Myocyte (in vitro differentiated cells): ENCODE measurements at places on chromosomes 13 and 19. TPM values are rescaled to one million over a fixed set of nuclear protein-coding genes. Genes with fewer than 3 reads are reported as not detected.

DNA sequence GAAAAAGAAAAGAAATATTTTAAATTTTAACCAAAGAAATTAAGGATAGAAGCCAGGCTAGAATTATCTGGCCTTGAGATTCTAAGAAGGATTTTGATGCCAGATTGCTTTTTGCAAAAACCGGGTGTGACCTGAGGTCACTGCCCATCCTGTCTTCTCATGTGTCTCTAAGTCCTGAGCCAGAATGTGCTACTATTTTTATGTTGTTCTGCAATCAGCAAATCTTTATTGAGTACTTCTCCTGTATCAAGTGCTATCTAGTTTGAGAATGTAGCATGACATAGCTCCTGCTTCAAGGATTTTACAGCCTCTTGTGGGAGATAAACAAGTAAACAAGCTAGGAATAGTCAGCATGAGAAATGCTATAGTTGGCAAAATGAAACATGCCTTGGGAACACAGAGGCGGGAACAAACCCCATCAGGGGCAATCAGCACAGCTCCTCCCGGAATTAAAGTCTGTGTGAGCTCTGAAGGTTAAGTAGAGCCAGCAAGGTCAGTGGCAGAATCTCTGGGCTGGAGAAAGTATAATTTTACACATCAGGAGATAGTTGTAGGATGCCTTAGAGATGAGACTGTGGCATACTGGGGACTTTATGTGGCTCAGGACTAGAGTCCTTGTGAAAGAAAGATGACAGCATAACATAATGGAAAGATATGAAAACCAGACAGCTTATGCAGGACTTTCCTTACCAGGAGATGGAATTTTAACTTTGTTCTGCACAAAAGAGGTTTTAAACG is 899.5 kb upstream of the SLC10A2 start:
- DNase-seq = peak; percentile 39

DNA sequence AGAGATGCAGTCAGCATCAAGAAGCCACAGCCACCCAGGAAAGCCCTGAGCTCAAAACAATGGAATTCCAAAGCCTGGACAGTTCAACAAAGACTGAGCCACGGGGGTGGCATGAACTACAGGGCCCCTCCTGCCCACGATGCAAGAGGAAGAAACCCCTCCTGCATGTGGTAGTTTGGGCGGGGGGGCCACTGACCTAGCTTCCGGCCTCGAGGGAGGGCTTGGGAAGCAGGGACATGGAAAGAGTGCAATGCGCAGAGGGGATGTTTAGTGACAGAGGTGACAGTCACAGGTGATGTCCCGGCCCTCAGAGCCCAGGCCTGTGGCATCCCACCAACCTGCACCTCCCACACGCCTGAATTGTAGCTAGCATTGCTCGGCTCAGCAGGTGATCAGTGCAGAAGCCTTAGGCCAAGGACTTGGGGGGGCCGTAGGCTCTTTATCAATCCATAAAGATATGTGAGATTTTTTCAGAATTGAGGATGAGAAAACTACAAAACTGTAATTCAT is 318.8 kb downstream of the TEX29 start:
- DNase-seq = no peak

DNA sequence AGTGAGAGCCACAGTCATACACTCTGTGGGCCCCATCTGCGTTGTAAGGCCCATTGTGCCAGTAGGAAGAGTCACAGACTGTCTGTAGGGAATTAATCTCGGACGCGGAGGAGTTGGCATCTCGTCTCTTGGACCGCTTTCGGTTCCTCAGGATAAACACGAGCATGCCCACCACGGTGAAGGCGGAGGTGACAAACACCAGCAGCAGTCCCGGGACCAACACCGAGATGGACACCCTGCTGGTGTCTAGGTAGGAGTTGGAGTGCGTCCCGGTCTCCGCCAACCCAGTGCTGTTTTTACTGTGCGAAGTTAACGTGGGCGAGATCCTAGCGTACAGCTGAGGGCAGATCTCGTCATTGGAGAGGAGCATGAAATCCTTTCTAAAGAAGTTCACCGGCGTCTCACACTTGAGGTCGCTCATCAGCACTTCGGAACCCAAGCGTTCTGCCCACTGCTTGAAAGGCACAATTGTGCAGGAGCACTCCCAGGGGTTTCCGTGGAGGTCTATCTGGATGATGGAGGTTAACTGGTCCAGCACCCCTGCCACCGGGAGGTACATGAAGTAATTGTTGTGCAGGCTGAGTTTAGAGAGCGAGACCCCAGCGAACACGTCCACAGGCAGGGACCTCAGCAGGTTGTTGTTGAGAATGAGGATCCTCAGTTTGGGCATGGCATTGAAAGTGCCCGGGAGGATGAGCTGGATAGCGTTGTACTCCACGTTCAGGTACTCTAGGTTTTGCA is 2.7 kb downstream of the SLITRK1 start:
- no peak for DNase-seq

- DNase-seq = no peak
Observed at GRCh38 chr19:45047188-45047797, 8.4 kb downstream of the CLASRP start.

DNA sequence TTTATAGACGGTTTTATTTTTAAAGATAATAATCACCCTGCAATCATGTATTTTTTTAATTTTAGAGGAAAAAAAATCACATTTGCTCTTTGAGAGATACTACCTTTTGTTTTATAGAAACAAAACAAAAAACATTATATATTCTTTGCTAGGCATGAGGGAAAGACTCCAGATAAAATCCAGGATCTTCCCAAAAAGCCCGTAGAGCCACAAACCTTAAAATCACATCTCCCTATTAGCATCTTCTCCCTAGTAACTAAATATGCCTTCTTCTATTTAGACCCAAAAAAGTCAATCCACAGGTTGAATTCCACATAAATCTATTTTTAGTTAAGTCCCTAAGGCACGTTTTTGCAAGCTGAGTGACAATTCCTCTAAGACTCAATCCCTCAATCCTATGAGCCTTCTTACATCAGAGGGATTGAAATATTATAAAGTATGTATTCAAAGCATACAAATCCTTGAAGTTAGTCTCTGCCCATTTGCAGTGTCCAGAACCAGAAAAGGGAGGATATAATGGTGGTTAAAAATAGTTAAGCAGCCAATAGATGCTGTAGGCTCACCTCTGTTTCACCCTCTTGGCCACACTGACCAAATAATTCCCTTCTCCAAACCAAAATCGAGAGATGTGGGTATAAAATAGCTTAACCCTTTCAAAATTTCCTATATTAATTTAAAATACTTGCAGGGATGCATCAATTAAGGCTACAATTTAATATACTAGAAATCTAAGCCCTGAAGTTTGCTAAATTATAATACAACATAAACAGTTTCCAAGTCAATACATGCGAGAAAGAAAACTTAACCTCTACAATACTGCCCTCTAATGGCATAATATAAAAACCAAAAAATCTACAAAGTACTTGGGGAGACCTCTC is 64.0 kb downstream of the SERP2 start:
- DNase-seq = peak; percentile 58

DNA sequence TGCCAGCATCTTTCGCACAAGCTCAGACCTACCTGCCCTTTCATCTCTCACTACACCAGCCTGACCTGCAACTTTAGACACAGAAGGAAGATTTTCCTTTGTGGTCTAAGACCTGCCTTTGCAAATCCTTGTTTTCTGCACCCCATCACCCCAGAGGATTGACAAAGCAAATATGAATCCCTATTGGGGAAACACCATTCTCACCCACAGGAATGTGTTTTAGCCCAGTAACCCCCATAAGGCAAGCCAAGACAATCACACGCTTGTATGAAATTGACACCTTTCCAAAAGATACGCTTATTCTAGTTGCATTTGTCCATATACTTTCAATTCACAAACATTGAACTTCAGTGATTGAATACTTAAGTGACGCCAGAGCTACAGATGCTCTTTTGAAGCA is 55.7 kb downstream of the SPATA13 start:
- DNase-seq = no peak

- no peak for DNase-seq
Observed at GRCh38 chr13:79405501-79405830, 589 bp downstream of the RBM26 start.

DNA sequence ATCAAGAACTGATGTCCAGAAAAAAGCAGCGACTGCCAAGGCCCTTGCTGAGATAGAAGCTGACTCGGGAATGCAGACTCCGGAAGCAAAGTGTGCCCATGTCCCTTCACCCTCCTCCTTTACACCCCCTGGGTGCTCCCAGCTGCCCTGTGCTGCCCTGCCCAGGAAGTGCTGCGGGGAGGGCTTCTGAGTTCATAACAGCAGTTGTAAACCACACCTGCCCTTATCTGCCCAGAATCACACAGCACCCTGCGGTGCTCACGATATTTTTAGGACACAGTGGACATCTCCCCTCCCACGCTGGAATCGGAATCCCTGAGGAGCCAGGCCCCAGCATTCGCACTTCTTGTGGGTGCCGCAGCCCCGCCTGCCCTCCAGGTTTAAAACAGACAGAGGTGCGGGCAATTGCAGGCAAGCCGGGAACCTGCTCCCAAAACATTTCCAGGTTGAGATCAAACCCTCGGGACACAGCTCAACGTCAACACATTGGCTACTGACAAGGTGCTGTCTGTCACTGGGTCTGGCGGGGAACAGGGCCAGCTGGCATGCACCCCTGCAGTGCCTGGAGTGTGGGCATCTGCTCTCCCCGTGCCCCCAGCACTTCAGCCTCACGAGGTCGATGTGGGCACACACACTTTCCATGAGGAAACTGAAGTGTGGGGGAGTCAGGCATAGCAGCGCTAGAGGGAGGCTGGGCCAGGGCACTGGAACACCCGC is 36.8 kb downstream of the RAB20 start:
- peak; percentile 77 for DNase-seq

CYP2F1 gene
- not detected in 2 replicates for total RNA-seq

CLIP3 gene
- 4.9 and 7.6 TPM in 2 replicates for total RNA-seq

MEF2B gene
- not detected in 2 replicates for total RNA-seq

PRRG2 gene
- total RNA-seq = 0.16 TPM in 1 of 2 replicates, not detected in the other

FAM124A gene
- 0.05 TPM in 1 of 2 replicates, not detected in the other for total RNA-seq
